A549 treated with DMSO at 1 μM for 4 hours (cell line): ENCODE measurements at places on chromosomes 7 and 10. TPM values are rescaled to one million over a fixed set of nuclear protein-coding genes. Genes with fewer than 3 reads are reported as not detected.

MSMB gene
- not detected in 5 replicates for total RNA-seq

HBP1 gene
- 19.7 to 28.0 TPM (median 26.1 TPM) in 5 replicates for total RNA-seq

HIBADH gene
- 42.9 to 50.9 TPM (median 44.9 TPM) in 5 replicates for total RNA-seq

NUTM2A gene
- 0.05 to 0.19 TPM (median 0.12 TPM) in 4 of 5 replicates, not detected in the other for total RNA-seq

ICA1 gene
- 0.63 to 1.2 TPM (median 0.76 TPM) in 5 replicates for total RNA-seq

SUN3 gene
- total RNA-seq = 0.46 TPM in 1 of 5 replicates, not detected in the others

PRKCQ gene
- 4.2 to 4.9 TPM (median 4.5 TPM) in 5 replicates for total RNA-seq

OR2A1 gene
- total RNA-seq = not detected in 5 replicates

SLC35G1 gene
- total RNA-seq = 8.6 to 11.8 TPM (median 10.2 TPM) in 5 replicates

ZNF138 gene
- 2.9 to 3.6 TPM (median 3.2 TPM) in 5 replicates for total RNA-seq

ARF5 gene
- total RNA-seq = 150 to 207 TPM (median 158 TPM) in 5 replicates

GARIN1A gene
- total RNA-seq = 0.26 to 0.80 TPM (median 0.65 TPM) in 5 replicates

PILRA gene
- 3.4 to 5.8 TPM (median 5.2 TPM) in 5 replicates for total RNA-seq

TMEM139 gene
- total RNA-seq = 0.57 to 1.8 TPM (median 0.81 TPM) in 5 replicates

SPDYE9 gene
- not detected in 5 replicates for total RNA-seq

OR2A12 gene
- not detected in 5 replicates for total RNA-seq

GSTO2 gene
- total RNA-seq = 1.7 to 3.5 TPM (median 2.5 TPM) in 5 replicates

LIPF gene
- not detected in 5 replicates for total RNA-seq

SFTPD gene
- total RNA-seq = 0.16 to 0.44 TPM (median 0.21 TPM) in 4 of 5 replicates, not detected in the other

DKK1 gene
- total RNA-seq = 327 to 386 TPM (median 343 TPM) in 5 replicates

DRGX gene
- total RNA-seq = 0.03 to 0.07 TPM (median 0.06 TPM) in 3 of 5 replicates, not detected in the others

IKZF1 gene
- not detected in 5 replicates for total RNA-seq

DENND2A gene
- total RNA-seq = 0.24 to 0.42 TPM (median 0.35 TPM) in 5 replicates

DGKB gene
- not detected in 5 replicates for total RNA-seq

PLAU gene
- 142 to 163 TPM (median 157 TPM) in 5 replicates for total RNA-seq

UCN3 gene
- total RNA-seq = not detected in 5 replicates

SPAM1 gene
- not detected in 5 replicates for total RNA-seq

CUTC gene
- total RNA-seq = 33.5 to 41.1 TPM (median 35.5 TPM) in 5 replicates

RAB19 gene
- not detected in 5 replicates for total RNA-seq

FAM171A1 gene
- 27.0 to 30.4 TPM (median 29.5 TPM) in 5 replicates for total RNA-seq

ANKRD22 gene
- 0.41 to 0.63 TPM (median 0.48 TPM) in 5 replicates for total RNA-seq

TSPAN12 gene
- 0.49 to 0.82 TPM (median 0.67 TPM) in 5 replicates for total RNA-seq

C10orf67 gene
- 0.03 to 0.13 TPM (median 0.06 TPM) in 4 of 5 replicates, not detected in the other for total RNA-seq

ATOH7 gene
- total RNA-seq = 0.19 to 0.44 TPM (median 0.26 TPM) in 5 replicates

SORBS1 gene
- total RNA-seq = 0.39 to 0.80 TPM (median 0.66 TPM) in 5 replicates

MALRD1 gene
- not detected in 5 replicates for total RNA-seq

VSTM4 gene
- 0.27 to 0.62 TPM (median 0.48 TPM) in 5 replicates for total RNA-seq

YAE1 gene
- total RNA-seq = 17.8 to 32.5 TPM (median 20.6 TPM) in 5 replicates

NME8 gene
- not detected in 5 replicates for total RNA-seq

PON1 gene
- total RNA-seq = 0.28 to 0.59 TPM (median 0.52 TPM) in 5 replicates

PLXDC2 gene
- 0.06 TPM in 2 of 5 replicates, not detected in the others for total RNA-seq

ADIRF gene
- total RNA-seq = 0.17 TPM in 1 of 5 replicates, not detected in the others

TNRC18 gene
- total RNA-seq = 39.4 to 53.2 TPM (median 45.6 TPM) in 5 replicates

SLC12A9 gene
- 14.0 to 16.5 TPM (median 14.7 TPM) in 5 replicates for total RNA-seq

SEMA3C gene
- total RNA-seq = 46.4 to 76.0 TPM (median 61.3 TPM) in 5 replicates

VSTM2A gene
- not detected in 5 replicates for total RNA-seq

SYT15 gene
- 2.8 to 3.4 TPM (median 3.2 TPM) in 5 replicates for total RNA-seq

C7orf25 gene
- total RNA-seq = 1.00 to 4.0 TPM (median 2.7 TPM) in 5 replicates
